Sigmoid colon (tissue), 7 donors: ENCODE measurements at places on chromosomes 12 and 14.

DNA sequence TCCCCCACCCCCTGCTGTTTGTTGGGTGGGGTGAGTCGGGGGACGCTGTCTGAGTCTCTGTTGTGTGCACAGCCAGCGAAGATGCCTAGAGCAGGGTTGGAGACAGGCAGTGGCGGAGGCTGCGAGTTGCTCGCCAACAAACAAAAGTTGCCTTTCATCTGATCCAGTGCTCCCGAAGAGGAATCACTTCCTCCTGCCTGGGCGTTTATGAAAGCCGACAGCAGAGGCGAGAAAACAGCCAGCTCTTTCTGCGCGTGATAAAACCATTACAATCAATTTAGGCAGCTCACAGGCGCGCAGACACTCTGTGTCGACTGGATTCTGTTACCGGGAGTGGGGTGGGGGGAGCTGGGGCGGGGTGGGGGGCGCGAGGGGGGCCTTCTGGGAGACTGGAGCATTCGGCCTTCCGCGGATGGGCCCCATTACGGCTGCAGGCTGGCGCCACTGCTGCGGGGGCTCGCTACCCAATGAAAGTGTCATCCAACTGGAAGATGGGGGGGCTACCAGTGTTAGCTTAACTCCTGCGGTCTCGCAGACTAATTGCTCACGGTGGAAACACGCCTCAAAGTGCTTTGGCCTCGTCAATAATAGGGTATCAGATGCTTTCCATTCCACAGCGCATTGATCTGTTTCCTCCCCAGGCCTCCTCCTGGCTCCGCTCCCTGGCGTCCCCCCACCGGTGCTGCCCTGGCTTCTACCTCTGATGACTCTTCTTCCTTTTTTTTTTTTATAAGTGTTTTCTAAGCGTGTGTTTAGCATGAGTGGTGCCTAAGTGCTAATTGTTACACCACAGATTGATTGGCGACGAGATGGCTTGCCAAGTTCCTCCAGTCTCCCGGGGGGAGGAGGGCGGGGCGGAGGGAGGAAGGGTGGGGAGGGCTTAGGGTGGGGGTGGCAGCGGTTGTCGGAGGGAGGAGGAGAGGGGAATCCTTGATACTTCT is 678.4 kb downstream of the MED13L start:
- H3K36me3 ChIP-seq, result no peaks in the 10 kb centered on the region
- H3K27ac ChIP-seq, result no peak overlapping the region
- peaks cover 78% of the 10 kb centered on the region for H3K27me3 ChIP-seq
- DNase-seq, result no peak
- peak overlapping the region; percentile 20 for H3K4me3 ChIP-seq
- H3K4me1 ChIP-seq, result peaks cover 10% of the 10 kb centered on the region

DNA sequence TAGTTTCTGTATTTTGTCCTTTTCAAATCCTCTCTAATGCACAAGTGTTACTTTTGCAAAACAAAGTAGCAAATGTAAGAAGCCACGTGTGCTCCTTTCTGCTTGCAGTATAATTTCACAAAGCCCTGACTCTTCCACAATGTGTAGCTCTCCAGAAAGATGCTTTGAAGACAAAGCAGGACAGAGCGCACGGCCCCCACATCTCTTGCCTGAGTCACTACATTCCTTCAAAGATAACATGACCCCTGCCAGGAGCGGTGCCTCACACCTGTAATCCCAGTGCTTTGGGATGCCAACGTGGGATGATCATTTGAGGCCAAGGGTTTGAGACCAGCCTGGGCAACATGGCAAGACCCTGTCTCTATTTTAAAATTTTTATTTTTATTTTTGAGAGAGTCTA is 40.5 kb downstream of the JAG2 start:
- H3K27me3 ChIP-seq, result no peaks in the 10 kb centered on the region
- no peak overlapping the region for H3K27ac ChIP-seq
- H3K4me1 ChIP-seq, result no peaks in the 10 kb centered on the region
- H3K36me3 ChIP-seq, result no peaks in the 10 kb centered on the region

GRCh38 chr12:68162374-68162773 is 2.8 kb upstream of the IFNG start:
- no peaks in the 10 kb centered on the region for H3K4me1 ChIP-seq
- H3K36me3 ChIP-seq, result no peaks in the 10 kb centered on the region
- no peak overlapping the region for H3K27ac ChIP-seq
- no peak for DNase-seq
- no peak overlapping the region for H3K4me3 ChIP-seq
- H3K27me3 ChIP-seq, result no peaks in the 10 kb centered on the region

DNA sequence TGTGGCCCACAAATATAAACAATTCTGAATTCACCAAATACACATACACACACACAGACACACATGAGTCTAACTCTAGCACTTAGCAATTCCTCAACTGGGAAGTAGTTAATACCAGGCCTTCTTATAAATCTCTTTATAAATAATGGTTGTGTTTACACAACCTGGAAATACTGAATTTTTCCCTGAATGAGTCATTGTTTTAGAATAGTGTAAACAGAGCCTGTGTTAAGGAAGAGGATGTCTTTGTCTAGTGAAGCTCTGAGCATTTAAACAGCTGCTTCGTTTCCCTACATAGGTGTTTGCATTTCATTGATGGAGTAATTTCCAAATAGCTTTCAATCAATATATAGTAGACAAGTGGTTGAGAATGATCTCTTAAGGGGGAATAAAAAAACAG is 218.8 kb downstream of the BTG1 start:
- no peak overlapping the region for H3K4me3 ChIP-seq
- no peak for DNase-seq
- no peak overlapping the region for H3K27ac ChIP-seq
- H3K36me3 ChIP-seq, result no peaks in the 10 kb centered on the region
- peaks cover 11% of the 10 kb centered on the region for H3K4me1 ChIP-seq

- no peaks in the 10 kb centered on the region for H3K4me1 ChIP-seq
- no peaks in the 10 kb centered on the region for H3K27me3 ChIP-seq
- no peaks in the 10 kb centered on the region for H3K36me3 ChIP-seq
- no peak overlapping the region for H3K27ac ChIP-seq
Measured at GRCh38 chr14:106738075-106738474, 1211.7 kb downstream of the TMEM121 start.
